ENCODE measurements at places on chromosomes 3 and 15. TPM values are rescaled to one million over a fixed set of nuclear protein-coding genes. Genes with fewer than 3 reads are reported as not detected.

Gene SLC22A13
- total RNA-seq, result not detected

Gene PGBD4
- 0.58 TPM for total RNA-seq

Gene HGD
- total RNA-seq, result not detected

Gene CHSY1
- total RNA-seq, result 26.4 TPM

Gene SIDT1
- total RNA-seq, result not detected

Gene SLC35G2
- 16.4 TPM for total RNA-seq

Gene ARF4
- 361 TPM for total RNA-seq

Gene BTBD1
- total RNA-seq, result 81.5 TPM

Gene TLR9
- not detected for total RNA-seq

Gene GOLGA6B
- total RNA-seq, result not detected

Gene COL8A1
- total RNA-seq, result 114 TPM

Gene CYP8B1
- not detected for total RNA-seq

Gene MUC20
- not detected for total RNA-seq

Gene LRRK1
- 10.7 TPM for total RNA-seq

Gene SLC24A5
- total RNA-seq, result not detected

Gene AMOTL2
- 105 TPM for total RNA-seq

Gene ATP13A4
- not detected for total RNA-seq

Gene TUBGCP4
- total RNA-seq, result 6.1 TPM

Gene CLDN11
- total RNA-seq, result 153 TPM

Gene ADAMTSL3
- not detected for total RNA-seq

Gene CLDN1
- 3.5 TPM for total RNA-seq

Gene MAP1A
- total RNA-seq, result 30.6 TPM

Gene RBPMS2
- not detected for total RNA-seq

Gene KAT2B
- total RNA-seq, result 6.4 TPM

Gene ROPN1
- 0.18 TPM for total RNA-seq

Gene SLC15A2
- total RNA-seq, result under 0.01 TPM

Gene MLF1
- 17.2 TPM for total RNA-seq

Gene ITIH1
- total RNA-seq, result not detected

Gene GP9
- total RNA-seq, result not detected

Gene KLHL25
- total RNA-seq, result 2.7 TPM

Gene BUB1B
- 15.3 TPM for total RNA-seq

Gene MORC1
- not detected for total RNA-seq

All from myometrial cell (primary cell).